ENCODE measurements at places on chromosomes 3 and 15.

DNA sequence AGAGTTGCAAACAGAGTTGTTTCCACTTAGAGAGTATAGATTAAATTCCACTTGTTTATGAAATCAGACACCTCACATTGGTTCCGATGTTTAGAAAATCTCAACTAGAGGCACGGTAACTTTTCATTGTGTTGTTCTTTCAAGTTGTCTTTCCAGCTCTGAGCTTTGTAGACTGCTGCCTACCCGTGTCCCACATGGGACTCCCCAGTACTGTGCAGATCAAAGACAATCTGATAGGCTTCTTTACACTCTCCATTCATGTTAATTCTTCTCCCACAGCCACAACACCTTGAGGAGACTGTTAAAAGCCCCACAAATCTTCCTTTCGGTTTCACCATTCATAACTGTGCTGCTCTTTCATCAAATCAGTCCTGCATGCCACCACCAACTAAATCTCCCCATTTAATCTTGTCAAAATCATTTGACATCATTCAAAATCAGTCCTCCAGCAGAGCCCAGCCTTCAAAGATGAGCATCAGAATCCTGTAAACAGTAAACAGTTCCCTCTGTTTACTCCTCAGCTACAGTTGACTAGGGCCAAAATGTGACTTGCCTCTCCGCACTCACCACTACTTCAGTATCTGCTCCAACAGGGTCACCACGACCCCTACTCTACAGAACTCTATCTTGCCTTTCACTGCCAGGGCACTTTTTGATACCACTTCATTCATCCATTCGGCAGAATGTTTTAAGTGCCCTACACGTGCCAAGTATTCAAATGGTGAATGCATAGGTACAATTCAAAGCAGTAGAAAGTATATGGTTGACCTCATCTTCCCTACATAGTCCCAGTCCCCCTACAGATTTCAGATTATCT lies 8.3 kb downstream of the ANXA2 start:
- no peak for DNase-seq

DNA sequence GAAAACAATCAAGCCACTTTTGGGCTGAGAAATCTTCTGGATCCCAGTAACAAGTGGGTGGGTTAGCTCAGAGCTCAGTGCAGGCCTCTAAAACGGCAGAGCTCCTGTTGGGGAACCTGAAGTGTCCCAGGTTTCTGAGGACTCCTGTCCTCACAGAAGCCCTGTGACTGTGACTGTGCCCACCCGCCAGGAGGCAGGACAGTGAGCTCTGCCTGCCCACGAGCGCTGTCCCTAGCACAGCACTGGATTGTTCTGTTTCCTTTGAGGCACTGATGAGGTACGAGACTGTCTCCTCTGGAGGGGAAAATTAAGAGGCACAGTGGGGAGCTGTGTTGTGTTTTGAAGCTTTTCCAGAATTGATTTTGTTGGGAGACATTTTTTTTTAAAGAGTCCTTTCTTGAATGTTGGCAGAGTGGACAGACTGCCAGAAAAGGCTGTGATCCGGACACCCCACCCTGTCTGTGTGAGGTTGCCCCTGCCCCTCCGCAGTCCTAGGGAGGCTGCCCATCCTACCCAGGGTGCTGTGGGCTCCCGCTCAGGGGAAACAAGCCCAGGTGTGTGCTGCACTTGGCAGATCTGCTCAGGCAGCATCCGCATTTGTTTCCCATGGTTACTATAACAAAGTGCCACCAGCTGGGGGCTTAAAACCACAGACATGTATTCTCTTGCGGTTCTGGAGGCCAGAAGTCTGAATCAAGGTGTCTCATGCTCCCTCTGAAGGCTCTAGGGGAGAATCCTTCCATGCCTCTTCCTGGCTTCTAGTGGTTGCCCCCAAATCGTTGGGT lies 66.6 kb upstream of the LARS2 start:
- DNase-seq = no peak

GRCh38 chr3:143506190-143506589 lies 342.1 kb downstream of the SLC9A9 start:
- no peak for DNase-seq

DNA sequence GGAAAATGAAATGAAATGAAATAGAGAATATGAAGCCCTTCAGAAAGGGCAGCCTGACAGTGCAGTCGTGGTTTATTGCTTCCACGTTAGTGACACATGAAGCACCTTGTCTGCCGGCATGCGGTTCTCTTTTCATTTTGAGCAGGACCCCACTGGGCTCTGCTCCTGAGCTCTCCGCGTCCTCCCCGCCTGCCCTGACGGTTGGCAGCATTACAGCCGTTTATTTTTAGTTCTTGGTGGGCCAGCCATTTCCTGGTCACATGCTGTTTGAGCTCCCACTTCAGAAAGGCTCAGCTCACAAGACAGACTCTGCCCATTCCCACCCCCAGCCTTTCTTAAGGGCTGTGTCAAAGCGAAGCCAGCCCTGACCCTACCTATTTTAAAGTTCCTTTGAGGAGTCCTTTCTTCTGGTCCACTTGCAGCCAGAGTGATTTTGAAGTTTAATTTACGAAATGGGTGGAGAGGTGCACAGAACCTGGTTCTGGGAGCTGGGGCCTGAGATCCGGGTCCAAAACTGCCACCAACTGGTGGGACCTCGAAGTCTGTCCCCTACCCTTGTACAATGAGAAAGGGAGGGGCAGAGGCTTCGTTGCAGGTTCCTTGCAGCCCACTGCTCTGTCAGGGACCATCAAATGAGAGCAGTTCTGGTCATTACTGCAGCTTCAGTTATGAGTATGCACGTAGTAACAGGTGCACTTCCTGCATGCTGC lies 60.1 kb downstream of the MGLL start:
- no peak for DNase-seq

DNA sequence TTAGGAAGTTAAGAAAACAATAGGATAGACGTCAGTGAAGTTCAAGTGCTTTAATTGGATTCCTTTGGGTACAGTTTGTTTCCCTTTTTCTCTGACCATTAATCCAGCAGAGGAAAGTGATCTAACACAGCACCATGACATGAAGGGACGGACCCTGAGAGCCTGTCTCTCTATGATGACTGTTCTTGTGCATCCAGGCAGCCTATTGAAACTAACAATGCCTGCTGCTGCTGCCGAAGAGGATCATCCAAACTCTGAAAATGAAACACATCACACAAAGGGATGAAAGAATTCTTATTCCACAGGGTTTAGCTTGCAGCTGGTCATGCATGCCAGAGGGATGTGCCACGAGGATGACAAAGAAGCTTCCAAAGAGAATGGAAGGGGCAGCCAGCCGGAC lies 75.5 kb downstream of the ZBTB20 start:
- no peak for DNase-seq

- DNase-seq = no peak
Measured at GRCh38 chr3:126692858-126693257, 11.2 kb upstream of the CHCHD6 start.

GRCh38 chr3:177714945-177715344 lies 517.7 kb upstream of the TBL1XR1 start:
- DNase-seq = no peak

- no peak for DNase-seq
Measured at GRCh38 chr3:20528180-20528770, 342.3 kb upstream of the SGO1 start.

GRCh38 chr3:137692803-137693431 lies 71.2 kb upstream of the SOX14 start:
- no peak for DNase-seq

GRCh38 chr3:102688556-102688930 lies 253.7 kb downstream of the ZPLD1 start:
- no peak for DNase-seq

DNA sequence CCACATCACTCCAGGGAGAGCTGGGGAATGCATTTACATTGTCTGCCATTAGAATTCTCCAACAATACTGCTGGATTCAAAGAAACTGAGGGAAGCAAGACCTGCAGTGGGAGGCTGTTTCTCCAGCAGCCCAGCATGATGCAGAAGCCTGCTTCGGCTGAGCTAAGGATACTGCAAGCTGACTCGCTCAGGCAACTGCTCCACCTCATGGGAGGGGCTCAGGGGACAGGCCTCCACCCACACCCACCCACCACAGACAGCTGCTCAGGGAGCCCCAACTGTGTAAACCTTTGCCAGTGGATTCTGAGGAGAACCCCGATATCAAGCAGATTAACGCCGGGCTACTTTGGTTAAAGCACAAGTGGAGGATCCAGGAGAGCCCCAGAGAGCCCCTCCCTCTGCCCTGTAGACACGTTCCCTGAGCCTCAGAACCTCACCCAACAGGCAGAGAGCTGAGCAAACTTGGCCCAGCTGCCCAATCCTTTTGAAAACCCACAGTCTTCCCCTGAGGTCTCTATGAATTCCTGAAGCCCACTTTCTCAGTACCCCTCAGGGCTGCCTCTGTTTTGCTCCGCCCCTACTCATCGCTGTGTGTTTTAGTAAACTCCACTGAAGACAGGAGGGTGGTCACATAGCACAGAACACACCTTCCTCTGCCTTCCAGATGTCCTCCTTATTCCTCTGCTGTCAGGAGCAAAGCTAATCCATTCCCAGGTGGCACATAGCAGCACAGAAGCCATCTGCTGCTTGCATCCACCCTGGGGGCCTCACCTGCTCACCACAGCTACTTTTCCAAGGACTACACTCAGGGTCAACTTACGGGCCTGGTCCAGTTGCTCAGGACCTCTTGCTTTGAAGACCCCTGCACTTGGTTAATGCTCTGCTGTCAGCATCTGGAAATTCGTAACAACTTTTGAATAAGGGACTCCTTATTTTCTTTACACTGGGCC lies 269.0 kb downstream of the ABHD5 start:
- no peak for DNase-seq

DNA sequence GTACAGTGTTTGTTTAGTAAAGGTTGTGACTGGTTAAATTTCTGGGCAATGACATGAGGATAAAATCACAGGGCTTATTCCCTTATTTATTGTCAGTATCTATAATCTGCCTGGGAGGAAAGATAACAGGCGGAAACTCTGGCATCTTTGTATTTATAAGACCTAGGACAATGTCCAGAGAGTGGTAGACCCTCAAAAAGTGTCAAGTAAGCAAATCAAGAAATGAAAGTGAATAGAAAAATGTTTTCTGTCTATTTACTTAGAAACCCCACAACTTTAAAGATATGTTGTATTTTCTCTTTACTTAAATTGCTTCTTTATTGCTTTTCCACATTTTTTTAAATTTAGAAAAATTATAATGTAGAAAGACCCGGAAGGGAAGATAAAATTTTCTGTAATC lies 544.6 kb downstream of the EDEM1 start:
- no peak for DNase-seq

DNA sequence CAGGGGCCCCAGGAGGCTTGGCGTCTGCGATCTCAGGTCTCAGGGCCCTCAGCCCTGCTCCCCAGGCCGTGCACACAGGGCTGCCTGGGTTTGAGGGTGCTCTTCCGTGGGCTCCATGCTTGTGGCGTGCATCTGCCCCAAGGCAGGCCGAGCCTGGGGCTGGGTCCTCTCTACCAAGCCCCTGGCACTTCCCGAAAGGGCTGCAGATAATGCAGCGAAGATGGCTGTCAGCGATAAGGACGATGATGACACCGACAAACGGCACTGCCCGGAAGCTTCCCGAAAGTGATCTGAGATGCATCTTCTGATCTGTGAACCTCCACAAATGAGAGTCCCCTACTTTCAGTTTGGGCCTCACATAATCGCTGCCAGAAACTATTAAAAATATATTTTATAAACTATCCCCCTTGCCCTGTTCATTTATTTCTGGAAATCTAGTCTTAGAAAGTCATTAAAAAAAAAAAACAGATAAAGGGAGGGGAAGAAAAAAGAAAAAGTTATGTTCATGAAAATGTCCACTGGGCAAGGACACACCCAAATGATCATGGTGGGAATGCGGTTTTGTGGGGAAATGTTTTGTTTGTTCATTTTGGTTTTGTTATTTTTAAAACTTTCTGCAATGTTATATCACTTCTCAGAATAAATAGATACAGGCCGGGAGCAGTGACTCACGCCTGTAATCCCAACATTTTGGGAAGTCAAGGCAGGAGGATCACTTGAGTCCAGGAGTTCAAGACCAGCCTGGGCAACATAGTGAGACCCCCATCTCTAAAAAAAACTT lies 51.5 kb downstream of the RPN1 start:
- no peak for DNase-seq

DNA sequence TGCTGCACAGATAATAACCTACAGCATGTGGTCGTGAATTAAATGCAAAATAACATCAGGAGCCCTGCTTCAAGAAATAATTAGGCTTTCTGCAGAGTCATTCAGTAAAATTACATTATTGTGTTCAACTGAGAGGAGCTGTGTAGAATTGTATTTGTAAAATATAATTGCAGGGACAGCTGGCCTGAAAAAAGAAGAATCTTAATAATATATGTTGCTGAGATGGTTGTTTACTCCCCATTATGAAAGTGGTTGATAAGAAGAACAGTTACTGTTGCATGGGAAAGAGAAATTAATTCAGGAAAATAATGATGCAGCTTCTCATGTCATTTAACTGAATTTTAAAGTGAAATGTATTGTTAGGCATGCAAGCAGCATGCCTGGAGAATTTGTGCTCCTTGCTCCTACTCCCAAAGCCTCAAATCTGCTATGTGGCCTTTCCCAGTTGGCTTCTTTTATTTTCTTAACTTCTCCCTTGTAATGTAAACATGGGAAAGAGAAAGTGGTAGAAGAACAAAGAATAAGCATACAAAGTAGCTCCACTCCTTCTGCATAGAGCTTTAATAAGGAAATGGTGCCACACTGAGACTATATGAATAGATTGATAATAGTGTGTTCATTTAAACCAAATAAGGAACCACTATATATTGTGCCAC lies 100.1 kb downstream of the VGLL3 start:
- DNase-seq = no peak

DNA sequence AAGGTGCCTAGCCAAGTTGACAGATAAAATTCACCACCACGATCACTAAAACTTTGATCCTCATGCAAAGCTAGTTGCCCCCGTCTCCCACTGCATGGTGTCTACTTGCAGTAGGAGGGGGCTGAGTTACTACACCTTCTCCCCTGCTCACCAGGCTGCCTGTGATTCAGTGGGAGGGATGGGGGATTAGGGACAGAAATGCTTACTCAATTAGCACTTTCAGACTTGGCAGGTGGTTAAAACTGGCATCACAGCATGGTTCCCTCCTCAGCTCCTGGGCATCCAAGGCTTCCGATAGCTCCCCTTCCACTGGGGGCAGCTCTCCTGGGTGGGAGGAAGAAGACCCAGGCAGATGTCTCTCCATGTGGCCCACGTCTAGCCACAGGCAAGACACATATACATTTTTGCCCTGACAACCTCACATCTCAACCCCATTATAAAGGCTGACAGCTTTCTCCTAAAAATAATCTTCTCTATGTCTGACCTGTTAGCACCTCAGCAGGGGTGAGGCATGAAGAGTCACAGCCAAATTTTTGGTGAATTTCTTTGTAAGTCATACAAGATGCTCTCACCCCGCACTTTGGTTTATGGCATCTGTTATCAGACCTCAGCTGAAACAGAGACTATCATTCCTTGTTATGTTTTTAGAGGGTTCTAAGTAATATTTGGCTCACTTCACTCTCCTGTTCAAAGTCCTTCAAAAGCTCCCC lies 369.0 kb downstream of the SV2B start:
- no peak for DNase-seq
